Heart left ventricle (tissue), 16 donors: ENCODE measurements at places on chromosomes 7 and 10.

DNA sequence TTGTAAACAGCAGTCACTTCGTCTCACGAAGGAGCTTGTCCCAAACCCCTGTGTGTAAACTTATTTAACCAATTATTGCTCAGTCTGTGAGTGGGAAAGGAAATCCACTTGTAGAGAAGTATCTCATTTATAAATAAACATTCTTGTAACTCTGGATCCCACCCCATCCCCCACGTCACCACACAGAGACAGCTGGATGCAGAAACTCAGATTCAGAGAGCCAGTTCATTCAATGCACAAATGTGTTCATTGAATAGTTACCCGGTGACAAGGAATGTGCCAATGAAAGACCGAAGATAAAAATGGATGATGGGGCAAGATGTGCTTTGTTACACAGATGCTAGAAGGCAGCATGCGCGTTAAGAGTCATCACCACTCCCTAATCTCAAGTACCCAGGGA is 8.3 kb upstream of the OCM start:
- no peaks in the 10 kb centered on the region for H3K4me1 ChIP-seq
- DNase-seq: no peak
- no peak overlapping the region for H3K27ac ChIP-seq
- no peak overlapping the region for H3K4me3 ChIP-seq

GRCh38 chr7:103887853-103888602 is 101.4 kb downstream of the RELN start:
- no peak overlapping the region for H3K4me3 ChIP-seq
- no peak overlapping the region for H3K27ac ChIP-seq
- no peaks in the 10 kb centered on the region for H3K36me3 ChIP-seq
- no peaks in the 10 kb centered on the region for H3K27me3 ChIP-seq
- H3K4me1 ChIP-seq: no peaks in the 10 kb centered on the region

GRCh38 chr10:80459047-80459865 is 5.1 kb downstream of the TSPAN14 start:
- H3K4me1 ChIP-seq: peaks cover 90% of the 10 kb centered on the region
- no peak overlapping the region for H3K4me3 ChIP-seq
- no peaks in the 10 kb centered on the region for H3K36me3 ChIP-seq
- peak overlapping the region; percentile 73 for H3K27ac ChIP-seq
- no peaks in the 10 kb centered on the region for H3K27me3 ChIP-seq
- DNase-seq: peak; percentile 65

- H3K27me3 ChIP-seq: no peaks in the 10 kb centered on the region
- no peak overlapping the region for H3K27ac ChIP-seq
- DNase-seq: no peak
- no peaks in the 10 kb centered on the region for H3K36me3 ChIP-seq
- no peak overlapping the region for H3K4me3 ChIP-seq
Observed at GRCh38 chr7:129282865-129283264, 58.0 kb downstream of the AHCYL2 start.

- H3K27me3 ChIP-seq: peaks cover 3% of the 10 kb centered on the region
- H3K4me1 ChIP-seq: peaks cover 40% of the 10 kb centered on the region
Observed at GRCh38 chr7:23298141-23298881, 828 bp upstream of the MALSU1 start.

- no peaks in the 10 kb centered on the region for H3K27me3 ChIP-seq
- peaks cover 15% of the 10 kb centered on the region for H3K36me3 ChIP-seq
- peak overlapping the region; percentile 84 for H3K27ac ChIP-seq
- no peak for DNase-seq
- H3K4me1 ChIP-seq: peaks cover 74% of the 10 kb centered on the region
Observed at GRCh38 chr7:135160098-135160857, 10.2 kb downstream of the CYREN start.

GRCh38 chr10:16520900-16521299 is 779 bp downstream of the C1QL3 start:
- peaks cover 25% of the 10 kb centered on the region for H3K27me3 ChIP-seq
- H3K27ac ChIP-seq: no peak overlapping the region
- H3K4me3 ChIP-seq: peak overlapping the region; percentile 53

- no peaks in the 10 kb centered on the region for H3K36me3 ChIP-seq
- H3K4me3 ChIP-seq: no peak overlapping the region
- no peak overlapping the region for H3K27ac ChIP-seq
- H3K27me3 ChIP-seq: no peaks in the 10 kb centered on the region
Observed at GRCh38 chr7:50339990-50340500, 35.5 kb downstream of the IKZF1 start.

DNA sequence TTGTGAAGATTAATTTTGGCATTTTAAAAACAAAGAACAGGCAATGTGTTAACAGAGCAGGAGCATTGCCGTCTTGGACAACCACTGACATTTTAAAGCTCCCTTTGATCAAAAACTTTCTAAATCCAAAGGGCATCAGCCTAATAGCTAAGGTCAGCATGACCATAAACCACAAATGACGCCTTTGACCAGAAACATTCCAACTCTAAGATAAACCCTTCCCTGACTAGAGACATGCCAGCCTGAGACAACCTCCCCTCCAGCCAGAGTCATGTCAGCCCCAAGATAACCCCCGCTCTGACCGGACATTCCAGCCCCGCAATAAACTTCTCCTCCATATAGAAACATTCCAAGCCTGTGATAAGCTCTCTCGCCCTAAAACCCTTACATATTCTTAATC is 949.4 kb upstream of the POT1 start:
- no peaks in the 10 kb centered on the region for H3K27me3 ChIP-seq
- no peak overlapping the region for H3K4me3 ChIP-seq
- no peaks in the 10 kb centered on the region for H3K36me3 ChIP-seq
- H3K4me1 ChIP-seq: no peaks in the 10 kb centered on the region

DNA sequence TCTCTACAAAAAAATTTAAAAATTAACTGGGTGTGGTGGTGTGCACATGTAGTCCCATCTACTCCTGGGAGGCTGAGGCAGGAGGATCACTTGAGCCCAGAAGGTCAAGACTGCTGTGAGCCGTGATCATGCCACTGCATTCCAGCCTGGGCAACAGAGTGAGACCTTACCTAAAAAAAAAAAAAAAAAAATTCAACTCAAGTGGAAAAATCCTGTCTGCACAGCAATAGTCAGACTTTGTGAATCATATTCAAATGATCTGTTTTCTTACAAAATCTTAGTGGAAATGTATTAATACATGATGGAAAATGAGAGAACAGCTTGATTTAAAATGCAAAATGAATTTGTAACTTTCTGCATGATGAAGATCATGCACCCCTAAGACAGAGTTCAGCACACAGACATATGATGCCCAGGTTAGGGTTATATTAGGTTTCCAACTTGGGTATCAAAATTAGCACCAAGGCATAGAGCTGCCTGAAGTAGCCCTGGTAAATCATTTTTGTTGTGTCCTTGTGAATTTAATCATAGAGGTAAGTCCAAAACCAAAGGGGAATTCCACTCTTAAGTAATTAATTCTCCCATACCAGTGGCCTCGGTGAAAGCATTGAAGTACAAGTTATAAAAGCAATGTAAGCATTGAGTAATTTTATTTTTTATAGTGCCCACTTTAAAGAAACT is 93.8 kb downstream of the ADD3 start:
- H3K27me3 ChIP-seq: no peaks in the 10 kb centered on the region
- peaks cover 5% of the 10 kb centered on the region for H3K4me1 ChIP-seq
- H3K36me3 ChIP-seq: peaks cover 8% of the 10 kb centered on the region
- no peak overlapping the region for H3K27ac ChIP-seq

GRCh38 chr7:45237788-45238461 is 80.3 kb downstream of the RAMP3 start:
- H3K27ac ChIP-seq: no peak overlapping the region
- DNase-seq: no peak
- H3K27me3 ChIP-seq: no peaks in the 10 kb centered on the region
- no peaks in the 10 kb centered on the region for H3K36me3 ChIP-seq
- no peak overlapping the region for H3K4me3 ChIP-seq

DNA sequence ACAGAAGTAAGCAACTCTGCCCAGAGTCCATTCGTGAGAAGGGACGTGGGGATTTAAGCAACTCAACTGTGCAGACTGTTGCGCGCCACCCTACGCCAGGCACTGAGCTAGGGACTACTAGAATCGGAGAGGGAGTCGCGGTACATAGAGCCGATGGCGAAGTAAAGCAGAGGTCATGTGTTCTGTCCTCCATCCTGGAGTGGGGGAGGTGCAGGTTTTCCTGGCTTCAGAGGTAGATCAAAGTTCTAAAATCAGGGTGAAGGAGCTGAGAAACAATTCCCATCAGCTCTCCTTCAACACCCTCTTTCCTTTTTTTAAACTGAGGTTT is 23.2 kb downstream of the SLC35G1 start:
- H3K27ac ChIP-seq: no peak overlapping the region
- peak; percentile 20 for DNase-seq
- H3K27me3 ChIP-seq: no peaks in the 10 kb centered on the region
- peaks cover 8% of the 10 kb centered on the region for H3K4me1 ChIP-seq
- no peaks in the 10 kb centered on the region for H3K36me3 ChIP-seq
- H3K4me3 ChIP-seq: peak overlapping the region; percentile 4

DNA sequence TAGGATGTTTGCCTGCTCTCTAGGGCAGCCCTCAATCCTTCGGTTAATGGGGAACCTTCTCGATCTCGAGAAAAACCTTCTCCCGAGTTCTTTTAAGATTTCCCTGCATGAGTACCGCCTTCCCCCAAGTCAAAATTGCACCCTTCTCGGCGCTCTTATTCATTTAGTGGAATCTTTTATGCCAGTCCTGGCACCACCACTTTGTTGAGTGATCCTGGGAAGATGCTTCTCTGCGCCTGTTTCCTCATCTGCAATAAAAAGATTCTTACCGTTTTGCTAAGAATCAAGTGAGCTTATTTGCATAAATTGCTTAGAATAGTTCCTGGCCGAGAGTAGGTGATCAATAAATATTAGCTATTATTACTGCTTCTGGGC is 697 bp downstream of the ARPC1A start:
- peak overlapping the region; percentile 85 for H3K4me3 ChIP-seq
- H3K36me3 ChIP-seq: no peaks in the 10 kb centered on the region
- H3K27me3 ChIP-seq: no peaks in the 10 kb centered on the region
- H3K27ac ChIP-seq: peak overlapping the region; percentile 93
- peaks cover 7% of the 10 kb centered on the region for H3K4me1 ChIP-seq

- DNase-seq: no peak
- H3K27ac ChIP-seq: no peak overlapping the region
- H3K4me3 ChIP-seq: no peak overlapping the region
- H3K4me1 ChIP-seq: peaks cover 15% of the 10 kb centered on the region
- no peaks in the 10 kb centered on the region for H3K36me3 ChIP-seq
Observed at GRCh38 chr7:22486597-22486996, 13.4 kb downstream of the STEAP1B start.

- no peaks in the 10 kb centered on the region for H3K36me3 ChIP-seq
- no peak overlapping the region for H3K27ac ChIP-seq
- no peak overlapping the region for H3K4me3 ChIP-seq
- no peaks in the 10 kb centered on the region for H3K27me3 ChIP-seq
- no peak for DNase-seq
Observed at GRCh38 chr7:71332207-71332606, 200.3 kb downstream of the GALNT17 start.

- no peak for DNase-seq
- H3K4me1 ChIP-seq: no peaks in the 10 kb centered on the region
- H3K27me3 ChIP-seq: no peaks in the 10 kb centered on the region
- no peak overlapping the region for H3K4me3 ChIP-seq
- H3K27ac ChIP-seq: no peak overlapping the region
- no peaks in the 10 kb centered on the region for H3K36me3 ChIP-seq
Observed at GRCh38 chr10:78351283-78351682, 317.6 kb downstream of the RPS24 start.

GRCh38 chr7:138941545-138941944 is 39.6 kb downstream of the KIAA1549 start:
- no peak overlapping the region for H3K4me3 ChIP-seq
- no peak overlapping the region for H3K27ac ChIP-seq
- H3K4me1 ChIP-seq: no peaks in the 10 kb centered on the region

DNA sequence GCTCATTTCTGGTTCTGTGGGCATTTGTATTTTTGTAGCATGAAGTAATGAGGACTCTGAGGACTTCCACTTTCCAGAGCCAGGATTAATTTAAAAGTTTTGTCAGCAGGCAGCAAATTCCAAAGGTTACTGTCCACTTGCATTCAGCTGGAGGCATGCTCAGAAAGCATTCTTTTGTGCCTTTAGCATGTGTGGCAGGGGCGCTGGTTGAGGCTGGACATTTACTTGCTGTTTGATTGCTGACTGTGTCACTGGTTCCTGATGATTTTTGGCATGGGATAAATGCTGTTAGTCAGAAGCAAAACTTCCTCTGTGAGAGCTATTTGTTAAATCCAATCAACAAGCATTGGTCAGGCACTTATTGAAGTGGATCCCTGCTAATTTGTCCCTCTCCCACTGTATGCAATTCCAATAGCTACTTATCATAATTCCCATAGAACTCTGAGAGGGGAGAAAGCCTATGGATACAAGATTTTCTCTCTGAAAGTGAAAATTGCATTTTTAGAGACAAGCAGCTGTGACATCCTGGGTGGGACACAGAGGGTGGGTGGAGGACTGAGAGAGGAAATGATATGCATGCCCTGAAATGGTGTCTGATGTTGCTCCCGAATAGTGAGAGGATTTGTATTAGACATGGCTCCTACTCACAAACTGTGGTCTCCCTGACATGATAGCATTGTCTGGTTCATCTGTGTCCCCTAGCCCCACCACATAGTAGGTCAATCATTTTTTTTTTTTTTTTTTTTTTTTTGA is 161.2 kb upstream of the WDR11 start:
- H3K27me3 ChIP-seq: no peaks in the 10 kb centered on the region
- no peaks in the 10 kb centered on the region for H3K36me3 ChIP-seq
- no peak overlapping the region for H3K27ac ChIP-seq
- no peaks in the 10 kb centered on the region for H3K4me1 ChIP-seq
- no peak for DNase-seq

DNA sequence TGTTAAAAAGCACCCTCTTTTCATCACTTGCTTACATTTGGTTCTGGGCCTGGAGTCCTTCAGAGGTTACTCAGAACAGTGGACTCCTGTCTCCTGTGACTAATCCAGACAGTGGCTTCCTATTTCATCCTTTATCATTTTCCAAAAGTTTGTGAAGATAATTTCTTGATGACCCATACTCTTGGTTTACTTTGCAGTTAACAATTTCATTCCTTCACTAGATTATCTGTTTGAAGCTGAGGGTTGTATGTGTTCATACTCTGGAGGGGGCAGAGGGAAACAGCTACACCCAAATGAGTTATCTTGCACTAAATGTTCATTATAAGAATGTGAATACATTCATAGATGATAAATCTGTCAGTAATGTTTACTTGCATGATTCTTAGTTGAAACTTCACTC is 124.7 kb downstream of the ZNF248 start:
- H3K4me1 ChIP-seq: no peaks in the 10 kb centered on the region
- no peak overlapping the region for H3K4me3 ChIP-seq
- H3K27me3 ChIP-seq: no peaks in the 10 kb centered on the region
- no peak for DNase-seq
- no peaks in the 10 kb centered on the region for H3K36me3 ChIP-seq
- H3K27ac ChIP-seq: no peak overlapping the region

DNA sequence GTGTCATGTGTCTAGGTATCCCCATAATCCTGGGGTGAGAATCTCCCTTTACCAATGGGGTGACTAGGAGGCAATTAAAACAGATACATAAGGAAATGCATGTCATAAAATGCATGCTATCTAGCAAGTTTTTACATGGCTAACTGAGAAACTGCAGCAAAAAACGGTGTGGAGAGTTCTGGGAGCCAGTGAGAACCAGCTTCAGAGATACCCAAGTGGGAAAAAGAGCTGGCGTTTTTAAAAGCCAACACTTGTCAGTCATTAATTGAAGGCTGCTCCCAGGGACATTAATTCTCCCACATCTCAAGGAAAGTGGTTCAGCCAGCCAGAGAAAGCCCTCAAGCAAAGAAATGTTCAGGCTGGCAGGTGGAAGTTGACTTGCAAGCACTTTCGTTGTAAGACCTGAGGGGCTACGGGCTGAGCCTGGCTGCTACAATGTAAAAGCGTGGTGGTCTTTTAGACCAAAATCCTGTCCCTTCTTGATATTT is 28.1 kb downstream of the ST8SIA6 start:
- H3K27me3 ChIP-seq: no peaks in the 10 kb centered on the region
- H3K4me3 ChIP-seq: no peak overlapping the region
- H3K4me1 ChIP-seq: peaks cover 20% of the 10 kb centered on the region
- H3K27ac ChIP-seq: no peak overlapping the region
- DNase-seq: no peak
- H3K36me3 ChIP-seq: no peaks in the 10 kb centered on the region
